Pancreas (tissue), 10 donors: ENCODE measurements at places on chromosomes 13 and 19.

DNA sequence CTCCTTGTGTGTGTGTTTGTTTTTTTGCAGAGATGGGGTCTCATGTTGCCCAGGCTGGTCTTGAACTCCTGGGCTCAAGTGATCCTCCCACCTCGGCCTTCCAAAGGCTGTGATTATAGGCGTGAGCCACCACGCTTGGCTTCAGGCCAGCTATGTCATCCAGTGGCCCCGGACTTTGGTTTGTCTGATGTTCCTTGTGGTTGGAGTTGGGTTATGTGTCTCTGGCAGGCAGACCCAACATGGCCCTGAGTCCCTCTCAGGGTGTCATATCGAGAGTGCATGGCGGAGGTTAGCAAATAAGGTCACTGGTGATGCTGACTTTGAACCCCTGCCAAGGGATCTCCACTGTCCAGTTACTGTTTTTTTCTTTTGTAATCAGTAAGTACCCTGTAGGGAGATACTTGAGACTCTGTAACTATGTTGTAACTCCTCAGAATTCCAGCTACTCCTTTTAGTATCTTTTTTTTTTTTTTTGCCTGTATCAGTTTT lies 37.3 kb downstream of the SMARCA4 start:
- DNase-seq, result no peak

- no peak for DNase-seq
These were observed 29.8 kb upstream of the RAP2A start for GRCh38 chr13:97403893-97404750.

DNA sequence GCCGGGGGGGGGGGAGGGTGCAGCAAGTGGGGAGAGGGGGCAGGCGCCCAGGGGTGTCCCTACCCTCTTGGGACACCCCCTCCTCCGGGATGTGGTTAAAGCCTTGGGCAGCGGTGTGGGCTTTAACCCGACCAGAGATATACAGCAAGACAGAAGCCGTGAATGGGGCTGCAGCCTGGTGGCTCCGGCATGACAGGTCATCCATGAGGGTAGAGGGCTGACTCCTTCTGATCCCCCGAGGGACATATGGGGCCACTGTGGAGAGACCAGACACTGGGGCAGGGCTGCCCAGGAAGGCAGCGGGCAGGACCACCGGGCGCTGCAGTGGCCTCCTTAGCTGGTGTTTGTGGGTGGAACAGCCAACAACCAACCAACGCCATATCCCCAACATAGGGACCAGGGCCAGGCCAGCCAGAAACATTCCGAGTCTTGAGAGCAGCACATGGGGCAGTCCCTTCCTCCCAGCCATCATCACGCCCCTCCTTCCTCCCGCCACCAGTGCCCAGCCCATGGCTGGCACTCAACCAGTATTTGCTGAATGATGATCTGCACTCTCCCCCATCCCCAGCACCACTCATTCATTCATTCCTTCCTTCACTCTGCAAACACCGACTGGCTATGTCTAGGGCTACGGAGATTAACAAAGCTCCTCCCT lies 18.2 kb downstream of the ELAVL1 start:
- DNase-seq, result no peak

DNA sequence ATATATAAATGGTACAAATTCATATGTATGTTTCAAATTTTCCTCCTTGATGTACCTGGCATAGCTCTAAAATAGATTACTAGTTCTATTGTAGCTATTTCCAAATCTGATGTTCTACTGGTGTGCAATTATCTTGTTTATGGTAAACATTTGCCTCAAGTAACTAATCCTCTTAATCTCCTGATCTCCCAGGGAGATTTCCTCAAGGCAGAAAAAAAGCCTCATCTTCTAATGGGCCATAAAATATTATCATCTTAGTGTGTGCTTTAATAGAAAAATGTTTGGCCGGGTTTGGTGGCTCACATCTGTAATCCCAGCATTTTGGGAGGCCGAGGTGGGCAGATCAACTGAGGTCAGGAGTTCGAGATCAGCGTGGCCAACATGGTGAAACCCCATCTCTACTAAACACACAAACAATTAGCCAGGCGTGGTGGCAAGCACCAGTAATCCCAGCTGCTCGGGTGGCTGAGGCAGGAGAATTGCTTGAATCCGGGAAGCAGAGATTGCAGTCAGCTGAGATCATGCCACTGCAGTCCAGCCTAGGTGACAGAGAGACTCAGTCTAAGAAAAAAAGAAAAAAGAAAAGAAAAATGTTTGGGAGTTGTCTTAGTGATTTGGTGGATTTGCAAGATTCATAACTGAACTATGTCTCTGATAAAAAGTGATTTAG lies 498.9 kb upstream of the SLITRK5 start:
- no peak for DNase-seq

- DNase-seq, result no peak
These were observed 23.2 kb downstream of the ZNRF4 start for GRCh38 chr19:5478241-5478924.
